ENCODE measurements at places on chromosomes 16 and 17.

DNA sequence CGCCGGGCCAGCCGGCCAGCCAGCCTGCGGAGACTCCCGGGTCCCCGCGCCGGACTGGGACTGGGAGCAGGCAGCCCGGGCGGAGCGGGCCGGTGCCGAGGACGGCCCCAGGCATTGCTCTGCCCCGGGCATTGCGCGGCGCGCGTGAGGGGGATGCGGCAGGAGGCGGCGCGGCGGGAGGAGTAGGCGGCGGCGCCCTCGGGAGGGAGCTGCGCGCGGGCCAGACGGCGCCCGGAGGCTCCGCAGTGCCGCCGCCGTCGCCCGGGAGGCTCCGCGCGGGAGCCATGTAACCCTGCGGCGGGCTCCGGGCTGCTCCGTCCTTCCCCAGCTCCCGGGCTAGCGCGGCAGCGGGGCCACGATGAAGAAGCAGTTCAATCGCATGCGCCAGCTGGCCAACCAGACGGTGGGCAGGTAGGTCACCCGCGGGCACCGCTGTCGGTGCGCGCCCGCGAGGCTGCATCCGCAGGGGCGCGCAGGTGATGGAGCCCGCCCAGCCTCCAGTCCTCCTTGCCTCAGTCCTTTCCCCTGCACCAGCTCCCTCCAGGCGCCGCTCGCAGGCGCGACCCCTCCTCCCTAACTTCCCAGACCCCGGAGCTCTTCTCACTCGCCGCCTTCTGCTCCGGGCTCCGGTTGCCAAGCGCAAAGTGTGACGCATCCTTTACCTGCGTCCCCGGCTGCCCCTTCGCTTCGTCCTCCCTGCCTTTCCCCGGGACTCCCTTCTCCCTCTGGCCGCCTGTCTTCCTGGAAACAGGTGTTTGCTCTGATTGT, at the start of gene ARHGAP44:
Gene ARHGAP44 (plus strand): TSS at position 18 of the 768 bp plus-strand sequence. CDS start 341 bp downstream, at position 359.
- DNase-seq: peak; percentile 50

DNA sequence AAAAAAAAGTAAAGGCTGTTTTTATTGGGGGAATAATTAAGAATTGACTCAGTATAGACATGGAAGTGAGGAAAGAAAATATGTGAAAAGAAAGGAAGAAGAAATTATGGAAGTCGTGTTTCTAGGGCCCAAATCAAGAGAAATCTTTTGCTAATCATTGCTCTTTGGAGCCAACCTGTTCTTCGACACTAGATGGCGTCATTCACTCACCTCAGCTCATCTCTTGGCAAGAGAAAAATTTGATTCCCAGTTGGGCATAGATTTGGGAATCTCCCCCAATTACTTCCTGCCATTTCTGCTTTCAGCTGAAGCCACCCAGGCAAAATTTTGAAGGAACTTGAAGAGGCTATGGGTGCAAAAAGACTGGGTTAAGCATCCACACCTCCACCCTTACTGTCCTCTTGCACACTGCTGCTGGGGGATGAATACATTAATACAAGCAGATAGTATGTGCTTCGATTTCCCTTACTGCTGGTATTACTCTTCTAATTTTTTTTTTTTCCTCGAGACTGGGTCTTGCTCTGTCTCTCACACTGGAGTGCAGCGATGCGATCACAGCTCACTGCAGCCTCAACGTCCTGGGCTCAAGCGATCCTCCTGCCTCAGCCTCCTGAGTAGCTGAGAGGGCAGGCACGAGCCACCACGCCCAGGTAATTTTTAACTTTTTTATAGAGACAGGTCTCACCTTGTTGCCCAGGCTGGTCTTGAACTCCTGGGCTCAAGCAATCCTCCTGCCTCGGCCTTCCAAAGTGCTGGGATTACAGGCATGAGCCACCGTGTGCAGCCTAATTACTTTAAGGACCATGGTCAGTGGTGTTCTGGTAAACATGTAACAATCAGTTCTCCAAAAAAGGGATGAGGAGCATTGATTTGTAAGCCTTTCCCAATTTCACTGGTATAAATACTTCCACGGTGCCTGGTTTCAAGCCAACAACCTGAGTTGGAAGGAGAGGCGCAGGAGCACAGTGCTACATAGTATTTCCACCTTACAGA, 13.5 kb downstream of the PSMD7 start:
- DNase-seq: peak; percentile 48

GRCh38 chr16:84292011-84292410, 2.7 kb upstream of the WFDC1 start:
- DNase-seq: peak; percentile 44

DNA sequence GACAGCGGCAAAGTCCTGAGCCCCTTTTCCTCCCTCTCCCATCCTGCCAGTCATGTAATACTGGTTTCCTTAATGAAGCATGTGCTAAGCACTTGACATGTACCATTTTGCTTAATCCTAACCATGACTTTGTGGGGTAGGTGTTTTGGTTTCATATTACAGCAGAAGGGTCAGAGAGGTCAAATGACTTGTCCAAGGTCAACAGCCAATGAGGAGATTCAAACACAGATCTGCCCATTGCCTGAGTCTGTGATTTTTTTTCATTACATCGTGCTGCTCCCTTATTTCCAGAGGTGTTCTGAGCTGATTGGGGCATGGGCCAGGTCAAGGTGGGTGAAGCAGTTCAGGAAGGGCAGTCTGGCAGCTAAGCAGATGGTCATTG, 17.6 kb upstream of the PHF12 start:
- DNase-seq: no peak

GRCh38 chr16:66678337-66678736, 18.2 kb downstream of the CMTM4 start:
- peak; percentile 50 for DNase-seq

DNA sequence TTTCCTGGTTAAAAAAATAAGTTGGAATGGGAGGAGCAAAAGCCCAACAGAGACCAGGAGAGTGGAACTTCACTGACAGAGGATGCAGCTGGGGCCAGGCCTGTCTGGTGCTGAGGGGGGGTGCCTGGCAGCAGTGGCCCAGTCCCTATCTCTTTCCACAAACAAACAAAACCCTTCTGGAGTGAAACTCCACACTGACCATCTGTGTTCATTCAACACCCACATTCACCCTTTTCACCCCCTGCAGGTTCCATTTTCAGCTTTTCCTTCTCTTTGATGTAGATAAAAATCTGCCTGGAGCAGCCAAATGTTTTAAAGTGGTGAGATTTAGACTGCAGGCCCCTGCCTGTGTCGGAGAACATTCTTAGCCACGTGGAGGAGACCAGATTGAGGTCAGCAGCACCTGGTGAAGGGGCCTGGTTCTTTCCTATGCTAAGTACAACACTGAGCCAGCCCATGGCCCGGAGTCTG, 161.4 kb upstream of the CDH11 start:
- DNase-seq: no peak

DNA sequence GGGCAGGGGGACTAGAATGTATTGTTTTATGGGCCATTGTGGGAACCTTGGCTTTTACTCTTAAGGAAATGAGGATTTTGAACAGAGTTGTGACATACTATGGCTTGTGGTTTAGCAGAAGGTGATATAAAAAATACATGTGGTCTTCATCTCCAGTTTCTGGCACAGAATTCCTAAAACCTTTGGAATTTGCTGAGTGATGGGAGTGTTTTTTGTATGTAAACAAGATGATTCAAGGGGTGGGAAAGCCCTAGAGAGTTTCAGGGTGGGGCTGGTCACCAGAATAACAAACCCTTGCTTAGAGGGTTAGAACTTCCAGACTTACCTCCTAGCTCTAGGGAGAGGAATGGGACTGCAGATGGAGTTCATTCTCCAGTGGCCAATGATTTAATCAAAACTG, 316.1 kb downstream of the PHKB start:
- DNase-seq: peak; percentile 57

DNA sequence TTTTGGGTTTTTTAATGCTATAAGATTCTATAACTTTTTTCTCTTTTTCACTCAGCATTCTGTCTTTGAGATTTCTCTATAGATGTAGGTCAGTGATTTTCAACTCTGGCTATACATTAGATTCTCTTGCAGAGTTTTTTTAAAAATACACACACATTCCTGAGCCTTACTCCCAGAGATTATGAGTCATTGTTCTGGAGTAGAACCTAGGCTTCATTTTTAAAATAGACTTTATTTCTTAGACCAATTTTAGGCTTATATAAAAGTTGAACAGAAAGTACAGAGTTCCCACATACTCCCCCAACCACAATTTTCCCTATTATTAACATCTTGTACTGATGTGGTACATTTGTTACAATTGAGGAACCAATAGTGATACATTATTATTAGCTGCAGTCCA, 63.3 kb downstream of the CYB561 start:
- DNase-seq: peak; percentile 63

GRCh38 chr16:66600477-66600876, 4.0 kb upstream of the CMTM3 start:
- no peak for DNase-seq

- no peak for DNase-seq
Observed at GRCh38 chr17:48960834-48961515, 7.4 kb downstream of the GIP start.

- DNase-seq: no peak
Observed at GRCh38 chr16:16143038-16143763, 80.1 kb downstream of the ABCC6 start.

DNA sequence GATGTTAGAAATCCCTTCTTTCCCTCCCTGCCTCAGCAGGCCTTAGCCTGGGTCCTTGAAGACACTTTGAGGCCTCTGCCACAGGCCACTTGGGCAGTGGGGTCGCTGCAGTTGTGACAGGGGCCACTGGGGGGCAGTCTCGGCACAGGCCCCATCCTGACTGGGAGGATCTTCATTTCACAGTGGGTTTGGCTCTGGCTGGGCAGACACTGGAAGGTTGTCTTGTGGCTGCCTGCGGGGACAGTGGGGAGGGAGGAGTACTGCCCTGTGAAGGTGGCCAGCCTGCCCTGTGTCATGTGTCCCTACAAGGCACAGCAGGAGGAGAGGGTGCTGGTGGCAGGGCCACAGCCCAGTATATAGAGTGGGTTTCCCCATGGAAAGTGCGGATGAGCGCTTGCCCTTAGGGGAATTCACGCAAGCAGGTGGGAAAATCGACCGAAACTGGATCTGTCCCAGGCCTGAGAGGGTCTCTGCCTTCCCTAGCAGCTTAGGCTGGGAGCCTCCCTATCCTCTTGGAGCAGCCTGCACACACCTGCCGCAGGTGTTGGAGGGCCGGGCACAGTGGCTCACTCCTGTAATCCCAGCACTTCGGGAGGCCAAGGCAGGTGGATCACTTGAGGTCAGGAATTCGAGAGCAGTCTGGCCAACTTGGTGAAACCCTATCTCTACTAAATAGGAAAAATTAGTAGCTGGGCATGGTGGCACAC, 28.8 kb downstream of the GINS2 start:
- DNase-seq: peak; percentile 24

DNA sequence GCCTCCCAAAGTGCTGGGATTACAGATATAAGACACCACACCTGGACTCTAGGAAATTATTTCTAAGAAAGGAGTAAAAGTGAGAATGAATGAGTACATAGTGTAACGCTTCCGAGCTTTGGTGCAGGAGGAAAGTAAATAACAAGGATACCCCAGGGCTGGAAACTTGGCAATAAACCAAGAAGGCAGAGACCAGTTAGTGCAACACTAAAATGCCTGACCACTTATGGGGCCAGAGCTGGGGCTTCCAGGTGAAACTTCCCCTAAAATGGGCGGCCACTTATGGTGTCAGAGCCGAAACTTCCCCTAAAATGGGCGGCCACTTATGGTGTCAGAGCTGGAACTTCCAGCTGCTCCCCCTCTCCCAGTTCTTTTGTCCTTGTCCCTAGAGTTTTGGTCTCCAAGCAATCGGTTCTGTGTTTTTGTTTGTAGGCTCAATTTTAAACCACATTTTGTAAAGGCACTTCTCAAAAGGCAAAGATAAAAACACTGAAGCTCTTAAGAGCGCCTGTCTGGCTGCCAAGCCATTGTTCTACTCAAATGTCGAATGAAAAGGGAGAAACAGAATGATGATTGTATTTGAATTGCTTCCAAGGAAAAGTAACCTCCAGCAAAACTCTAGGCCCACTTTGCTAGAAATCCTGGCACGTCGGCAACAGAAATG, 63.9 kb downstream of the NXN start:
- peak; percentile 62 for DNase-seq

All from fibroblast of skin of abdomen (primary cell).